ENCODE measurements at places on chromosomes 16 and 17.

GRCh38 chr16:65476448-65476955, 354.6 kb upstream of the CDH11 start:
- DNase-seq, result no peak

DNA sequence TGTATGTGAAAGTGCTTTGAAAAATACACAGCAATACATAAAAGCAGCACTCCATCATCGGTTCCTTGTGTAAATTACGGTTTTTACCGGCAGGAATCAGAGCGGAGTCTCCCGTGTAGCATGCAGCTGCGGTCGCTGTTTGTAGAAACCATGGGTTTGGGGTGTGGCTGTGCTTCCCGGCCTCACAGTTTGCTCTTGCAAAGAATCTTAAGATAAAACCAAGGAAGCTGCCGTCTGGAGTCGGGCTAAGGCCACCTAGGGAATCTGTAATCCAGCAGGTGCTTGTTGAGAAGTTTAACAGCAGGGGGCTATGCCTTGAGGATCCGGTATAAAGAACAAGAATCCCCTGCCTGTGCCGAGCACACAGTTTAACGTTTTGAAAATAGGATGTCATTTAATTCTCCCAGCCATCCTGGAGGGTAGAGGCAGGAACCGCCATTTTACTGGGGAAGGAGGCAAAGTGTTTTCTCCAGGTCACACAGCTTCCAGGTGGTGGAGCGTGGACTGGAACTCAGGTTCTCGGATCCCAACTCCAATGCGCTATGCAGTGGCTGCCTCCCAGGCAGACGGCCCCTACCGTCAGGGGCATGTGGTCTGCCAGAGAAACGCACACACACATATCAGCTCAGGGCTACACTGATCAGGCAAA, 6.0 kb upstream of the TLCD3A start:
- no peak for DNase-seq

DNA sequence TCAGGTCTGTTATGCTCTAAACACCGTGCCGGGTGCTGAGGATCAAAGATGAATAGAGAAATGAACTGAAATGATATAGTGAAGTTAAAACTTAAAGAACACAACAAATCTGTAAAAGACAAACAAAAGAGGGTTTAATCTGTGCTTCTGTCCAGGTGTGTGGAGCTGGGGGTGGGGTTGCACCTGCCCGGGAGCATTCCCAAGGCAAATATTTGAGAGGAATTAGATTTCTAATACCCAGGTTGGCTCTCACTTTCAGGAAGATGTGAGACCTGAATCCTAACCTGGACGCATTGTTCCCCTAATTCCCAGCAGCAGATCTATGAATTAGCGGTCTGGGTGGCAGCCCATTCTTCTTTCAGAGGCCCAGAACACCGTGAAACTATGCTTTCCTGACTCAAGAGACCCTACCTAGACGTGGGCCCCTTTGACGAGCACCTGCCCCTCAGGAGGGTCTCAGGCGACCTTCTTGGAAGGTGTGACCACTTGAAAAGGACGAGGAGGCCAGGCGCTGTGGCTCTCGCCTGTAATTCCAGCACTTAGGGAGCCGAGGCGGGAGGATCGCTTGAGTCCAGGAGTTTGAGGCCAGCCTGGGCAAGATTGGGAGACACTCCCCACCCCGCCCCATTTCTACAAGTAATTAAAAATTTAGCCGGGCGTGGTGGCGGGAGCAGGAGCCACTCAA, 677 bp upstream of the RANGRF start:
- no peak for DNase-seq

DNA sequence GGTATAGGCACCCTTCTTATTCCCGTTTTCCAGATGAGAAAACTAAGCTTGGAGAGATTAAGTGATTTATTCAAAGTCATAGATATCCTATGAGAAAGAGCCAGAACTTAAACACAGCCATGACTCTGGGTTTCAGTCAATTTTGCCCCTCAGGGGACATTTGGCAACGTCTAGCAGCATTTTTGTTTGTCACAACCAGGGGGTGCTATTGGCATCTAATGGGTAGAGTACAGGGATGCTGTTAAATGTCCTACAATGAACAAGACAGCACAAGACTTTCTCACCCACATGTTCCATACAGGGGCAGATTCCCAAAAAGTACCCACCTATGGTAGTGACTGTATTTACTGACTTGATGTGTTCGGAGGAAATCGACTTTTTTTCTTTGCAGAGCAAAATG, 4.8 kb upstream of the SHISA9 start:
- DNase-seq, result no peak

DNA sequence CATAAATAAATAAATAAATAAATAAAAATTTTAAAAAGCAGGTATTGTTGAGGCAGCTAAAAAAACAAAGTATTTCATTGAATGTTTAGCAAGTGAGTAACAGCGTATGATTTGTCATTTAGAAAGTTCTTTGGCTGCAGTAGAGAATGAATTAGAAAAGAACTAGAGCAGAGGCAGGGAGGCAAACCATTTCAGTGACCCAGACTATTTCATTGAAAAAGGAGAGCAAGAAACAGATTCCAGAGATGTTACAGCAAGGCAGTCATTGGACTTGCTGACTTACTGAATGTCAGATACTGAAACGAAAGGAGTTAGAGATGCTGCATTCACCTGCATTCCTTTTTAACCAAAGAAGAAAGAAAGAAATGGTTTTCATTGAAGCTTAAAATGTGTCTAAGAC, 105.5 kb upstream of the HLF start:
- no peak for DNase-seq
